ENCODE measurements at places on chromosomes 3 and 15.

DNA sequence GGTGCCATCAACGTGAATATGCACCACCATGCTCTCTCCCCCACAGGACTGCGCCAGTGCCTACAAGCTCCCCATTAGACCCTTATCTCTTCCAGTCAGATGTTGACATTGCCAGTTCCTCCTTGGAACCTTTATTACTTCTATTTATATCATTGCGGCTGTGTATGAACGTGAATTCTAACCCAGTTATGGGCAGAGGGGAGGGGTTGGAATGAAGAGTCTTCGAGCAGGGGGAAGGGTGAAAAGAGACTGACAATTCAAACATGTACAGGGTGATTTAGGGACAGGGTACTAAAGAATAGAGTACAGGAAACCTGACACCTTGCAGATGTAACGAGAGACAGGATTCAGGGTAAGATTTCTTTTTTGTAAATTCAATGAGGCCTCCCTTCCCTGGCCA lies 41.8 kb upstream of the ST6GAL1 start:
- no peak for DNase-seq

DNA sequence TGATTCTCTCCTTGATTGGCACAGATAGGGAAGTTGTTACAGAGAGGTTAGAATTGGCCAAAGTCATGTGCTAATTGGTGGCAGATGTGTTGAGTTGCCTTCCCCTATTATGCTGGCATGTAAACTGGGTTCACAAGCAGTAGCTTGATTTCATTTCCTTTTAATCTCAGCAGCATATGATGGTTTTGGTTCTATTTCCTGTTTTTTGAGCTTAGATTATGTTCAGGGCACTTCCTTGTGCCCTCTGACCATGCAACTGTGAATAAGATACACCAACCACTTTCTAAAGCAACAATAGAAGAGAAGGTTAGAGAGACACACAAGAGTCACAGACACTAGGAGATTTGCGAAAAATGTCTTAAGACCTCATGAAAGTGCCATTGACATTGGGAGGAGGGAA lies 16.5 kb downstream of the HPS3 start:
- no peak for DNase-seq

DNA sequence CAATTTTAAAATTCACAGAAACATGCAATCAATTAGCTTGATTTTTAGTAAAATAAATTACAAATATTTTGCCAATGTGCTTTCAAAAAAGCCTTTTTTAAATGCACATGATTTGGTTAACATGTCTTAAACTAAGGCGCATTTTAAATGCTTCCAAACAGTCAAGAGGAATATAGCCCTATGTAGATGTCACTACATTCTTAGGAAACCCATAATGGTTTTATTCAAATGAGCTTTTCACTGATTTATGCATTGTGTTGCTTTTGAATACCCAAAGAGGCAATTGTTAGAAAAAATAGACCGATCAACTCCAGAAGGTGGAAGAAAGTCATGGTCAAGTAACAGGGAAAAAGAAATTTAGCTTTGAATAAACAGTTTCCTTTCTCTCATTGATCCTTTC lies 366.9 kb upstream of the PPP2R3A start:
- no peak for DNase-seq

GRCh38 chr3:138493804-138494606 lies 59.6 kb downstream of the ESYT3 start:
- no peak for DNase-seq

DNA sequence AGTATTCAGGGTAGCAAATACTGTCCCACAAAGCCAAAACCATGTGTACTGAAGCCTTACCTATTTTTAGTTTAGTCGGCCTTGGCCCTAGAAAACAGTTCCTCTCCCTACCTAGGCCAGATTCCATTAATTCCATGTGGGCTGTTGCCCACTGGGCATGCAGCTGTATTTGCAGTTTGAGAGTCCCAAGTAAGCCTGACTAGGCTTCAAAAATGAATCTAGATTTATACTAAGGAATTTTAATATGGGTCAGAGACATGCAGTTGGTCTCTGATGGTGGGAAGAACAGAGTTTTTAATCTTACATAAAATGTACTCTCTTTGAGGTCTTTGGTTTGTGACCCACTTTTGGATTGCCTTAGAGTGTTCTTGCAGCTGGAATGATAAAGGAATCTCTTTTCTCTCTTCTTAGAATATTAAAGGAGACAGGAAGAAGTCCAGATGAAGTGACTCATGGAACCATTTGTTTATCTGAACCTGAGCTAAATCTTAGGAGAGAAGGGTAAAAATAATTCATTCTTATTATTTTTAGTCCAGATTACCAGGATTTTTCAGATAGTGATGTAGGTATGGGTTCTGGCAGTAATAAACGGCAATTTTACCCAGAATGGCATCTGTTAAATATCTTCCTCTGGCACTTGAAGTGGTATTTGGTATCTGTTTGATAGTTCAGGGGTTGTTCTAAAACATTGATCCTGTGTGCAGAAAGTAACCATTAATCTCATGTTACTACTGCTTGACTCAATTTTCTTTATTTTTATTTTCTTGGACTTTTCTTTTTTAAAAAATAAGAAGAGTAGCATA lies 33.8 kb downstream of the GLCE start:
- no peak for DNase-seq

GRCh38 chr3:67470207-67470606 lies 184.2 kb downstream of the SUCLG2 start:
- DNase-seq: no peak

- no peak for DNase-seq
Measured at GRCh38 chr3:98812851-98813374, 49.8 kb downstream of the ST3GAL6 start.

DNA sequence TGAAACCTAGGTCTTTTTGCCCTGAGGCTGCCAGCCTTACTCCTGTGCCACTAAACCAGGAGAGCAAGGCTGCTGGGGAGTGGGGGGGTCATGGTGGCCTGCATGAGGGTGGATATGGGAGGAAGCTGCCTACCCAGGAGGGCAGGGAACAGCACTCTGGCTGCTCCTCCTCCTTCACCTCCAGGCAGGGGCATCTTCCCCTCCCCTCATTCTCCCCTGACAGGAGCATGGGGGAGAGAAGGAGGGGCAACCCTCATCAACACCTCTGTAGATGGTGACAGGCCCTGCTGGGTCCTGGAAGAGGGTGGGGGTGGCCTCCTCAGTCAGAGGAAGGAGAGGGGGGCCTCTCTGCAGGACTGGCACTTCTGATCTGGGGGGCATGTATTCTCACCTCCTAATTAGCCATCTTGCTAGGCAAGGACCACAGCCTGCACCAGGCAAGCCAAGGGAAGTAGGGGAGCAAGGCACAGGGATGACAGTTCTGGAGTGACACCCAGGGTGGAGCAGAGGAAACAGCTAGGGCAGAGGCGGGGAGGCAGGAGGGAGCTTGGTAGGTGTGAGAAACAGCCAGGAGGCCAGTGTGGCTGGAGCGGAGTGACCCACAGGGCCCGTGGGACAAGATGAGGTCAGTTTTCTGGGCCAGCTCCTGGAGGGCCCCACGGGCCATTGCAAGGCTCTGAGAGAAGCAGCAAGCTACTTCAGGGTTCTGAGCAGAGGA lies 4.9 kb downstream of the CCDC33 start:
- DNase-seq: no peak

GRCh38 chr3:154430014-154430413 lies at the start of gene GPR149:
Gene GPR149 (minus strand): TSS chr3:154430190. CDS start chr3:154429615, 575 bp downstream.
- DNase-seq: no peak

DNA sequence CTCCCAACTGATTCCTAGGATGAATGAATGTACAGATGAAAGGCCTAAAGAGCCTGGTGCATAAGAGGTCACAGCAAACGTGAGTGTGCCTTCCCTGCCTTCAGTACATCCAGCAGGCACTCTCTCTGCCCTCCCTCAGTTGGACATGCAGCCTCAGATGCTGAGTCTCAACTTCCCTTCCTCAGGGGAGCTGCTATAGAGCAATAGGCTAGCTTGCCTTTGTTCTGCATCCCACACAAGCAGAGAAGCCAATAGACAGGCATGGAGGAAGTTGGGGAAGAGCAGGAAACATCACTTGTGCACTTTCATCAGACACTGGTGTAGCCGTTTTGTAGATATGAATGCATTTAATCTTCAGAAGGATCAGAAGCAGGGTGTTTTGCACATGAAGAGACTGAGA lies 147.5 kb upstream of the THBS1 start:
- no peak for DNase-seq

GRCh38 chr3:51799879-51800749 lies 21.1 kb upstream of the IQCF6 start:
- DNase-seq: no peak

DNA sequence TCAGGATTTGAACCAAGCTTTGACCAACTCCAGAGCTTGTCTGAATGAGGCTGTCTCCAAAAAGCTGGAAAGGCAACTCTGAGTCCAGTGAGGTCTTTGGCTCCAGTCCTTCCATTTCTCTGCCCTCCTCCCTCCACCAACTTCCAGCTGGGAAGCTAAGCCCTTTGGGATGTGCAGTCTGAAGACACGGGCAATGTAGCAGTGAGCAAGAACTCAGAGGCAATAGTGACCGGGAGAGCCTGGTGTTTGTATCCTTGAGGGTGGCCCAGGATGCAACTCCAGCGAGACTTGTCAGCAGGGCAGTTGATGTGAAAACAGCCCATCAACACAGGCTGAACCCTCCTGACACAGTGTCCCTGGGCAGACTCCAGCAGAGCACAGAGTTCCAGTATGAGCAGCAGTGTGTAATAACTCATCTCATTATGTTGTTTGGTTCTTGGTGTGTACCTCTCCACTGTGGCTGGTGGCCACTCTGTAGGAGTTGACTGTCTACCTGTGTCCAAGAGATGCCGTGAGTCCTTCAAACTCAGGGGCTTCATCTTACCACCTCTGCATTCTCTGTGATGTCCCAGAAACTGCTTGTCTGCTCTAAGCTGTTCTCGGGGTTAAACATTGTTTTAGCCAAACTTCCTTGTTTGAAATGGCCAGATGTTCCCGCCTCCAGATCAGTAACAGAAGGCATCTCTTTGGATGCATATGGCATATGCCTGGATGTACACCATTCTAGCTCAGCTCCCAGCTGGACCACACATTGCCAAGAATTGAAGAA lies 6.6 kb downstream of the CDCP1 start:
- DNase-seq: no peak

- DNase-seq: no peak
Measured at GRCh38 chr15:35394416-35394815, 151.5 kb downstream of the DPH6 start.

DNA sequence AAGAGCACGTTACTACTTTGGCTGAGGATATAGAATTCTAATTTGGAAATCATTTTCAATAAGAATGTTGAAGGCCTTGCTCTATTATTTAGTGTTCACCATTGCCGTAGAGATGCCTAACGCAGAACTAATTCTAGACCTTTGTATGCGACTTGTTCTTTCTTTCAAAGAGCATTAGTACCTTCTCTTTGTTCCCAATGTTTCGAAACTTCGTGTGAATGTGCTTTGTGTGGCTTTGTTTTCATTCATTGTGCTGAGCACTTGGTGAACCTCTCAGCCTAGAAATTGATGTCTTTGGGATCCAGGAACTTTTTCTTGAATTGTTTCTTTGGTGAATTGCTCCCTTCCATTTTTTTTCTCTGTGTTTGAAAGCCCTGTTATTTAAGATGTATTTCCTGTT lies 19.8 kb upstream of the PCSK6 start:
- no peak for DNase-seq
